ENCODE measurements at places on chromosomes 7 and 10.
A peak's percentile ranks its signal among the peaks of the same experiment; 100 is the strongest.

- peak; percentile 94 for DNase-seq
Measured at GRCh38 chr10:98323221-98324164, 55.5 kb upstream of the LOXL4 start.

GRCh38 chr7:30468791-30469190, 9.8 kb downstream of the NOD1 start:
- DNase-seq: peak; percentile 67

- no peak for DNase-seq
Measured at GRCh38 chr7:152895527-152895926, 136.0 kb downstream of the ACTR3B start.

GRCh38 chr7:36929791-36930190, 205.5 kb upstream of the AOAH start:
- no peak for DNase-seq

DNA sequence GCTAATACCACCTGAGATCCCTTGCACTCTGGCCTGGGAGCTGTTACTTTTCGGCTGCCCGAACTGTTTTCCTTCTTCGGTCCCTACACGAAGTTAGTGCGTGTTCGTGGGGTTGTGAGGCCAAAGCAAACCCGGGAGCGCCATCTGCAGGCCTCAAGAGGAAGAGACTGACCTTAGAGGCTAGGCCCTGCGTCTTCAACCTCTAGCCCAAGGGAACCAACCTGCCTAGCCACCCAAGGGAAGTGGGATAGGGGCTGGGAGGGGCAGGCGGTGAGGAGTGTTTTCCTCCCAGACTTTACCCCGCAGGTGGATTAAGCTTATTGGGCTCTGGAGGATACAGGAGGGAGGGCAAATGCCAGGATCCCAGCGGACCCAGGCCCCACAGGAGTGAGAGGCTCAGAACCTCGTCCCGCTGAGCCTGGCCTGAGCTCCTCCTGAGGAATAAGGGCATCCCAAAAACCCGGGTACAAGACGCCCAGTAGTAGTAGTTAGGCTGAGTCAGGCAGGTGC, 1.7 kb upstream of the PAX2 start:
- peak; percentile 44 for DNase-seq

DNA sequence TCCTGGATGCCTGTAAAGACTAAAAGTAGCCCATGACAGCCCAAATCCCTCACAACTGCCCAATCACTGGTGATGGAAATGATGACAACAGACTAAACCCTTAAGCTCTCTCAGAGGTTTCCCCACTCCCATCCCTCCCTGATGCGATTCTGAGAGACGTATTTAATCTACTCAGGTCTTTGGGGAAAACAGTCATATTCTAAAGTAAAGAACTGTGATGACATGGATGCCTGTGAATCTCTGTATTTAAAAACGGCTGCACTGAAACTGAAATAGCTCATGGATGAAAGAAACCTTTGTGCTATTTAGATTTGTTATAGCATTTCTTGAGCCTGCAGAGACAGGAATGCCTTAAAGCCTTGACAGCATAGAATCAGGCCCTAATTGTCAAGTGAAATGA, 28.5 kb downstream of the VPS41 start:
- no peak for DNase-seq

DNA sequence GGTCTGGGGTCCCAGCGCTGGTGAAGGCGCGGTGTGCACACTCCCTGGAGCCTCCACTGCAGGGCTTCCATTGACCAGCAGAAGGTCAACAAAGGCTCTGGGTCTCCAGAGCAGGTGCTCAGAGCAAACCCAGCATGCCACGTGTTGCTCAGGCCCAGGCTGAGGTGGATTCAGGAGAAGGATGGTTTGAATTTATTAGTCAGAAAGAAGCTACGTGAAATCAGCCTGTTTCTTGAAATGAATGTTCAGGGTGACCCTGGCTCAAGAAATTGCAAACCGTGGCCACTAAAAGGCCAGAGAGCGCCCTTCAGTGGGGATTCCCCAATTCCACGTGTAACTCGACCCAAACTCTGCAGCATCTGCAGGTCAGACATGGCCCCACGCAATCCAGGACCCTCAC, 82.7 kb upstream of the PFKP start:
- DNase-seq: no peak

DNA sequence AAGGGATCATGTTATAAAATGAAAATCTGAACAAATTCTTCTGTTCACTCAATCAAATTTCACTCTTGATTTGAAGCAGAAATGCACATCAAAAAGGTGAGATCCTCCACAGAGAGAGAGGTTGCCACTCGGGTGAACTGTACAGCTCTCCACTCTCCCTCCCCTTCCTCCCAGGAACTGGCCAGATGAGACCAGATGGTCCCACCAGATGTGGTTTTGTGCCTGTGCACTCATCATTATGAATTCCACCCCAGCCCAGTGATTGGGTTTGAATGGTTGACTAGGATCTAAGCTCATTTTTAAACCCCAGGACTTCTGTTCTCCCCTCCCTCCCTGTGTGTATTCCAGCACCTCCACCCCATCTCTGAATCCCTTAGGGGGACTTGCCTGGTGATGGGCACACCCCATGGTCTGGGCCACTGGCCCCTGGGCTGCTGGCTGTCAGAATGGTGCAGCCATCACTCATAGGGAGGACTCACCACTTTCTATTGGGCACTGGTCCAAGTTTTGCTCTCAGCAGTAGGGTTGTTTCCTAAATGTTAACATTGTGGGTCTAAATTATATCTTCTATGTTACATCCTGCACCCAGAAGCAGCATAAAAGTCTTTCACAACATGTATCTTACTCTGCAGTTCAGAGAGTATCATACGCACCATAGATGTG, 393.1 kb downstream of the TNS3 start:
- DNase-seq: no peak

- DNase-seq: no peak
Measured at GRCh38 chr10:64112701-64113355, 591.6 kb downstream of the REEP3 start.

DNA sequence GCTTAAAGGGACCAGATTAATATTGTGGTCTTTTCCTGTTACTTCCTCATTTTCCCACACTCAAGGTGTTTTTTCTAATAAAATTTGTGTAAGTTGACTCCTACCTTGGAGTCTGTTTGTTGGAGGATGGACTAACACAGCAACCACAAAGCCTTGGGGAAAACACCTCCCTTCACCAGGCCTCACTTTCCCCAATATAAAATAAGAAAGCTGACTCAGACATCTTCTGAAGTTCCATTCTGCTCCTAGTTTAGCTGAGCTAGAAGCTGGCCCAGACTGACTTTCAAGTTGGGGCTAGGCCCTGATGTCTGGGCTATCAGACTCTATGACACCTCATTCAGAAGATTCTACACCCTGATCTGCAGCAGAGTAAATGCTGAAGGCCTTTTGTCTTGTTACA, 73.0 kb upstream of the ADRB1 start:
- no peak for DNase-seq

GRCh38 chr7:54260941-54261371, 281.2 kb upstream of the VSTM2A start:
- DNase-seq: peak; percentile 34

DNA sequence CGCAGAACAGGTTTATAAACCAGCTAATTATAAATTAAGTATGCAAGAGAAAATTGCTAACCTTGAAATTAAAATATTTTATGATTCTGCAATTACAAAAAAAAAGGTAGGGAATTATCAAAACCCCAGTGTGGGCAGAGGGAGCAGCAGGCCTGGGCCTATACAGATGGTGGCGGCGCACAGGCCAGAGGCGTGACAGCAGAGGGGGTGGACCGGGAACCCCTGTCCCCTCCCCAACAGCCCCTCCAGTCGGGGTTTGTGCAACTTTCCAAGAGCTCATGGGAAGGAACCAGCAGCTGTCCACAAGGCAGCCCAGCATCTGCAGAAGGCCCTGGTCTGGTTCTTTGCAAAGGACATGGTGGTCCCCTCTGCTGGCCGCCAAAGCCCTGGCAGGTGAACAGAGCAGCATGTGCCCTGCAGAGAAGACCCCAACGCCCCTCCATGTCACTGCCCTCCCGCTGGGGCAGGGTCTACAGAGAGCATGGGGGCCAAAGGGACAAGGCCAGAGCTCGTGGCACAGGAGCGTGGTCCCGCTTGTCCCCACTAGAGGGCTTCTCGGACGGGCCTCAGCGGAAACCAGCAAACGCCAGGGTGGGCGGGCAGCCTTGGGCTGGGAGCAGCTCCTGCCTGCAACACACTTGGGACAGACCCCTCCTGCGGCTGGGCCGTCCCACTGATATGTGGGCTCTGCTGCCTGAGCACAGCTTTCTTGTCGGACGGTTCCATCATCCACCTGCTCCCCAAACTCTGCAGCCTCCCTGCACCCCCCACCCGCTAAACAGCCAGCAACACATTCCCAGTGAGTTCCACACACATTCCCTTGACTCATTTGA, 75.1 kb downstream of the EBF3 start:
- DNase-seq: no peak

DNA sequence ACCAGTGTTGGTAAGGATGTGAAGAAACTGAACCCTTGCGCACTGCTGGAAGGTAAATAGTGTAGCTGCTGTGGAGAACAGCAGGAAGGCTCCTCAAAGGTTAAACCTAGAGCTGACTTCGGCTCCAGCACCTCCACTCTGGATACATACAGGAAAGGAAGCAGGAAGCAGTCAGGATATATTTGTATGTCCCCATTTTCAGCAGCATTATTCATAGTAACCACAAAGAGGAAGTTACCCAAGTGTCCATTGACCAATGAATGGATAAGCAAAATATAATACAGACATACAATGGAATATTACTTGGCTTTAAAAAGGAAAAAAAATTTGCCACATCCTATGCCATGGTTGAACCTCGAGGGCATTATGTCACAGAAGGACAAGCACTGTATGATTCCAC, 15.0 kb downstream of the RET start:
- DNase-seq: no peak

- no peak for DNase-seq
Measured at GRCh38 chr10:69458430-69459100, 7.3 kb downstream of the TSPAN15 start.

All from fibroblast of lung (primary cell).